Thoracic aorta (tissue), 2 donors: ENCODE measurements at places on chromosomes 16 and 17. TPM values are rescaled to one million over a fixed set of nuclear protein-coding genes. Genes with fewer than 3 reads are reported as not detected.

DNA sequence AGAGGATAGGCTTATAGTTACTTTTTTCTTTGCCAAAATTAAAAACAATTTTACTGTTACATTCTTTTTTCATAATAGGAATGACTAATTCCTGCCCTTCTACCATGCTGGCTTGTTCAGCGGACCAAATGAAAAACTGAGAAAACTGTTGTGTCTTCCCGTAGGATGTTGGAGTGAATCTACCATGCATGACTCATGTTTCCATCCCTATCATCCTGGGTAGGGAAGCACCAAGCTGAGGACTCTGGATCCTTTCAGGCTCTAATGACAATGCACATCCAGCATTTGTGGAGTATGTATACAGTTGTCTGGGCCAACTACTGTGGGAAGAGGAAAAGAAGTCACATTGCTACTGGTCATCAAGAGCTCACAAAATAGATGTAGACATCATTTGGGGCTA is 41.1 kb upstream of the DHX8 start:
- no peak for DNase-seq

The CXCL16 gene
- 27.6 TPM for total RNA-seq

The CDRT15 gene
- total RNA-seq = not detected

DNA sequence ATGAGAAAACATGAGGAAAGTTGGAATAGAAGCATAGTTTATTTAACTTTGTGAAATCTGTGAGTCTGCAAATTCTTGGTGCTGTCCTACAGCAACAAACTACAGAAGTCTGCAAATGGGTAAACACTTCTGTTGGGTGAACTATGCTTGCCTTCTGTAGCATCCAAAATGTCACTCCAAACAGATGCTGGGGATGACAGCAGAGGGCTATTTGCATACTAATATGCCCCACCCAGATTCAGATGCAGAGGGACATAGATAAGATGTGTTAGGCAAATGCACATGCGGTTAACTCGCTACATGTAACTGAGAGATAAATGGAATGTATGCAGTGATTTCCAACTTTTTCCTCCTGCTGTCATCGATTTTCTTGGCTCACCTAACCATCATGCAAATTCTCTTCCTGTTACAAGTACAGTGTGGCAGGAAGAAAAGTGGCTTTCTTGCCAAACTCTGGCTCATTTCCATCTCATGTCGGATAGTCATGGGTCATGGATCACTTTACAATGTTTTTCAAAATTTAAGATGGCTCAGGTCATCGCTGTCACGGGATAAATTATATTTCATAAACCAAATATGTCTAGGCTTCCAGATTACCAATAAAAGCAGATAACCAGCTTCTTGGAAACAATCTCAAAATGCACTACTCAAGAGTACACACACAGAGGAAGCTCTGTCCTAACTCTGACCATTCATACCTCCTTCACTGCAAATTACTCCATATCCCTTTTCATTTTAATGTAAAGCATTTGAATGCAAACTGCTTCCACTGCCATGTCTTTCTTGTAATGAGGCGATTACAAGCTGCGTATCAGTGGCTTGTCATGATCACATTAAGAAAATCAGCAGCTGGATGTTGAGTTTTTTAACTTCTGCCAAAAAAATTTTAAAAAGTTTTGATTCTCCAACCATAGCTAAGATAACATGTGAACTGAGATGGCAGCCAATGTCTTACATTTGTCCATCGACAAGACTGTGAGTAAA is 47.7 kb downstream of the ADAMTS18 start:
- DNase-seq = no peak

DNA sequence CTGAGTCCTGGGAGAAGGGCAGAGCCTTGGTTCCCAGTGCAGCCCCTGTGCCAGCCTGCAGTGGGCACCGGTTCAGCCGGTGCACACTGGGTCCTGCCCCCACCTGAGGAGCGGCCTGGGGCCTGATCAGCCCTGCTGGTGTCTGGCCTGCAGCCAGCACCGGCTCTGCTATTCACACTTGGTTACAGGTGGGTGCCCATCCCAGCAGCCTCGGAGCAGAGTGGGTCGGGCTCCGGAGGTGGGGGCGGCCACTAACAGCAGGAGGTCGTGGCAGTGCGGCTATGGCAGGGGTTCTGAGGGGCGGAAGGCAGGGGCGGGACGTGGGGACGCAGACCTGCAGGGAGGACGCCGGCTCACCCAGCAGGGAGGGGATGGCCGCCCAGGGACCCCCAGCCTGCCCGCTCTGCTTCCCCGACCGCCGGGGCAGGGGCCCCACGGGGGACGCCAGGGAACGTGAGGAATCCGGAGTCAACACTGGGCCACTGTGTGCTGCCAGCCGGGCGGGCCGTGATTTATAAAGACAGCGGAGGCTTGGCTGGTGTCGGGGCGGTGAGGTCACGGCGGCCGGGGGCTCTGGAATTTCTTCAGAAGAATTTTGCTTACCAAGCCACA is 20.3 kb downstream of the METRNL start:
- no peak for DNase-seq

DNA sequence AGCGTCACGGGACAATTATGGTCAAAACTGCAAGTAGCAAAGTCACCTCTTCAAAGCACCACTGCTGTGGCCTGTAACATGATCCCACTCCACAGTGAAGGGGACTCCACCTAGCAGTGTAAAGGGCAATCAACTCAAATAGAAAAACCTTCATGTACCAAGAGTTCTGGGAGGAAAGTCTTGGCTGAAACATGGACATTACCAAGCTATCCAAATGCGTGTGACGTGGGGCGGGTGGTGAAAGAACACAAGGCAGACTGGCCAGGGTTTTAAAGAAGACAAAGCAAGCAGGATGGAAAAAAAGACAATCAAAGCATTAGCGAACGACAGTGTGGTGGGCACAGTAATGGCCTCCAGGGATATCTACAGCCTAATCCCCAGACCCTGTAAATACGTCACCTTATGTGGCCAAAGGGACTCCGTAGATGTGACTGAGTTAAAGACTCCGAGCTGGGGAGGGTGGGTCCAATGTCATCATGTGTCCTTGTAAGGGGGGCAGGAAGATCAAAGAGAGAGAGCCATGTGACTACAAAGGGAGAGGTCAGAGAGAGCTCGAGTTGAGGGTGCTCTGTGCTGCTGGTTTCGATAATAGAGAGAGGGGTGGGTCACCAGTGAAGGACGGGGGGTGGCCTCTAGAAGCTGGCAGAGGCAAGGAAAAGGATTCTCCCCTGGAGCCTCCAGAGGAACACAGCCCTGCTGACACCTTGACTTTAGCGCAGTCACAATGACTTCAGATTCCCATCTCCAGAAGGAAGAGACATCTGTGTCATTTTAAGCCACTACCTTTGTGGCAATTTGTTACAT is 6.0 kb downstream of the HSDL1 start:
- no peak for DNase-seq

DNA sequence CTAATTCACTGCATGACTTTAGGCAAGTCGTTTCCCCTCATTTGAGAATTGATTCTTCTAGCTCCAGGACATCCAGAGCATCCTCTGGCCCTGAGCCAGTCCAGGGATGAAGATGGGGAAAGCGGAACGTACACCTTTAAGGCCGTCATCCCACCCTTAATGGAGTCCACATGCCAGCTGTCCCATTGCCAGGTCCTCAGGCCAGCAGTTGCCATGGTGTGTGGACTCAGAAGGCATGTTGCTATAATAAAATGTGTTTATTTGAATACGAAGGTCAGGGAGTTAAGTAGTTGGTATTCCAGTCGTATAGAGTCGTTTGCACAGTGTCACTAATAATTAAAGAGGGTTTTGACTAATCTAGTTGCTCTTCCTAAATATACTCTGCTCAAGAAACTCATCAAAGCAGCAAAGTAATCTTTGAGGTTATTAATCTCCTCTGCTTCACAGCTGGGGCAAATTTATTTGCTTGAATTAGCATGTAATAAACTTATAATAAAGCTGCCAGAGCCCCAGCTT is 30.4 kb downstream of the CCDC182 start:
- DNase-seq = no peak

The ZNF174 gene
- 16.8 TPM for total RNA-seq

- no peak for DNase-seq
Measured at GRCh38 chr17:10262451-10262850, 64.0 kb upstream of the GAS7 start.

The CCDC144A gene
- total RNA-seq = 36.3 TPM

DNA sequence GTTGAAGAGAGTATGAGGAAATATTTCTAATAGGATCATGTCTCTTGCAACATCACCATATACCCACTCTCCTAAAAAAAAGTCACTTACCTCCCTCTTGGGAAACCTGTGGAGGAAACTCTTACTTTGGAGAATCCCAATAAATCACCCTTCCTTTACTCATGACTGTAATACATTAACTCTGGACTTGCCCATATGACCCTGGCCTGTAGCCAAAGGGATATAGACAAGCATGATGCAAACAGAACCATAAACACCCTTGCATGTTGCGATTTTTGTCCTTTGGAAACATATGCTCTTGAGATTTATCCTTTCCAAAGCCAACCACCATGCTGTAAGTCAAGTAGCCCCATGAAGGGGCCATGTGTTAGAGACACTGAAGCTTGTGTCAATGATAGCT is 19.5 kb downstream of the CDH11 start:
- DNase-seq = no peak

The RPAIN gene
- 33.1 TPM for total RNA-seq

The LAT gene
- total RNA-seq = 28.6 TPM

- no peak for DNase-seq
Measured at GRCh38 chr16:66921729-66922450, 3.2 kb upstream of the CDH16 start.

DNA sequence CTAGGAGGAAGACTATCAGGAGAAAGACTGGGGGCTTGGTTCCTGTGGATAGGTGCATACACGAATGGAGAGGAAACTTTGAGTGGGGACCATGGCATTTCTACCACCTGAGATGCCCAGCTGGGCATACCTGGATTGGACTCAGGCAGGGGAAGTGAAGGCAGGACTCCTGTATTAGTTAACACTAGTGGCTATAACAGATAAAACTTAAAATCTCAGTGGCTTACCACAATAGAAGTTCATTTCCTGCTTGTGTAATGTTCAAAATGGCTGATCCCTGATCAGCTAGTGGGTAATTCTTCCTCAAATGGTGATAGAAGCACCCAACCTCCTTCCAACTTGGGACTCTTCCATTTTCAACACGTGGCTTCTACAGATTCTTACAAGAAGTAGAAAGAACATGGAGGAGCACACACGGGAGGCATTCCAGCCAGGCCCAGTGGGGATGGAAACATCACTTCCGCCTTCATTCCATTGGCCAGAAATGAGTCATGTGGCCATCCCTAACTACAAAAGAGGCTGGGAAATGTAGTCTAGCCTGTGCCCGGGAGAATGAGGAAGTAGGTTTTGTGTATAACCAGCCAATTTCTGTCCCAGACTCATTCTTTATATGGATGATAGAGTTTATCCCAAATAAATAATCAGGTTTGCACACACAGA is 112.1 kb downstream of the UTP18 start:
- DNase-seq = no peak

GRCh38 chr17:75810216-75810615 is 25.6 kb downstream of the UNK start:
- no peak for DNase-seq
